ENCODE measurements at places on chromosomes 3 and 15.

GRCh38 chr15:39752991-39753390 is 29.6 kb downstream of the FSIP1 start:
- DNase-seq = no peak

DNA sequence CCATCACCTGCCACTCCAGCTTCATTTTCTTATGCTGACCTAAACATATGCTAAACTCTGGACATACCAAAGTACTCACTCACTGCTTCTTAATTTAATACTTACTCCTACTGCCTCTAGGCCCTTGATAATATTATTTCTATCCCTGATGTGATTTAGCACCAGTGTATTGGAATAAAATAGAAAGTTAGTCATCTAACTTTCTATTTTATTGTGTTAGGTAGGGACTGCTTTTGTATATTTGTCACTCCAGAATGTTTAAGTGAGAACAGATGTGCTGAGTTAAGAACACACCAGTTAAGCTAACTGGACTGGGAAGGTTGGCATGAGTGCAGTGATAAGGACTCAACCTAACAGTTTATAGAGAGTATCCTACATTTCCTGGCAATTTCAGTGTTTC is 6.5 kb upstream of the CLDN16 start:
- DNase-seq = no peak

DNA sequence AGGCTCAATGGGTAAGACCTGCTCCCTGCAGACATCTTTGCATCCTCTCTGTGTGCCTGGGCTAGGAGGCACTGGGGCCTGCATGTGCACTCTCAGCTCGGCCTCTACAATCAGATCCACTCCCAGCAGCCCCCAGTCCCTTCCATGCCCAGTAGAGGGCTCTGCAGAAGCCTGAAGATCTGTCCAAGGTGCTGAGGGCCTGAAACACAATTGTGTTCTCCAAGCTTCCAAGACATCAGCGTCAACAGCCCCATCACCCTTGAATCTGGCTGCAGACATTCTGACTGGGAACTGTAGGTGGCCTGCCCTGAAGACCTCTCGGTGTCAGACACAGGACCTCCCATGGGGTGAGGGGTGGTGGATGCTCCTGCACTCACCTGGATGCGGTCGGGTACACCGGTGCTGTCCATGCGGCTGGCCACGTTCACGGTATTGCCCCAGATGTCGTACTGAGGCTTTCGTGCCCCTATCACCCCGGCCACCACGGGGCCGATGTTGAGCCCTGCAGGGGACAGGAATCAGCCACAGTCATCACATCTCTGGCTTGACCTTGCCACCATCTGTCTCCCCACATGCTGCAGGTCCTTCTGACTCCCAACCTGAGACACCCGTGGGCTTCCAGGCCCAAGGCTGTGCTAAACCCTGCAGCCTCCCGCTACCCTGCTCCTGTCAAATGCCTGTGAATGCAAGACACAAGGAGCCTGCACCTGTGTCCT is 84.7 kb downstream of the SEC22A start:
- no peak for DNase-seq

- DNase-seq = no peak
These were observed 15.9 kb upstream of the DOCK3 start for GRCh38 chr3:50658831-50659230.

- DNase-seq = no peak
These were observed 25.2 kb downstream of the FEM1B start for GRCh38 chr15:68302729-68303128.

GRCh38 chr3:9448643-9449042 is 51.2 kb downstream of the SETD5 start:
- DNase-seq = no peak

DNA sequence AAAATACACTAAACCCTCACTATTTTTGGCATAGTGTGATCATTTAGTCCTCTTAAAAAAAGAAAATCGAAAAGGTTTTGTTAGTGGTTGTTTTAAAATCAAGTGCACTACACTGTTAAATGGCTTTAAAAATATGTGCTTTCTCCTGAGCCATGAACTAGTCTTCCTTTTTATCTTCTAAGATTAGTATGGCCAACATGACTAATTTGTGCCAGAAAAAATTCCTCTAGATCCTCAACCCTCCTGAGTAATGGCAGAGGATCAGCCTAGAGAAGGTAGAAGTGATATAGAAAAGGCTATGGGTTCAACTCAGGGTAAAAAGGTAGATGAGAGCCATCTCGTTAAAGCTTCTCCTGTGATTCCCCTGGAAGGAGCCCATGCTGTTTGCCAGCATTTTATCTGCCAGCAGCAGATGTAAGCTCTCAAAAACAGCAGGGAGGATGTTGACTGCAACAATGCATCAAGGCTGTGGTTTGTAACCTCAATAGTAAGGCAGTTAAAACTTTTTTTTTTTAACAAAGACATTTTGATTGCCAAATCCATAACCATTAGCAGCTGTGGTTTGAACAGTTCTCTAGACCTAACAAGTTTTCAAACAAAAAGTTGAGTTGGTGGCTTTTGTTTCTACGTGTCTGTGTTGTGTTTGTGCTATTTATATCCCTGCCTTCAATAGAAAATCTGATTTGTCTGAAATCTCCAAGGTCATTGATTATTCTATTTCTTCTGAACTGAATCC is 30.2 kb upstream of the ZNF609 start:
- DNase-seq = no peak
